ENCODE measurements at places on chromosomes 12 and 14.

- DNase-seq = no peak
These were observed 3.6 kb downstream of the SCAF11 start for GRCh38 chr12:45986641-45987339.

- no peak for DNase-seq
These were observed 6.1 kb downstream of the RSRC2 start for GRCh38 chr12:122520676-122521075.

- no peak for DNase-seq
These were observed 210.0 kb downstream of the PPM1H start for GRCh38 chr12:62724947-62725451.

GRCh38 chr14:68271913-68272391, 452.4 kb downstream of the RAD51B start:
- no peak for DNase-seq

DNA sequence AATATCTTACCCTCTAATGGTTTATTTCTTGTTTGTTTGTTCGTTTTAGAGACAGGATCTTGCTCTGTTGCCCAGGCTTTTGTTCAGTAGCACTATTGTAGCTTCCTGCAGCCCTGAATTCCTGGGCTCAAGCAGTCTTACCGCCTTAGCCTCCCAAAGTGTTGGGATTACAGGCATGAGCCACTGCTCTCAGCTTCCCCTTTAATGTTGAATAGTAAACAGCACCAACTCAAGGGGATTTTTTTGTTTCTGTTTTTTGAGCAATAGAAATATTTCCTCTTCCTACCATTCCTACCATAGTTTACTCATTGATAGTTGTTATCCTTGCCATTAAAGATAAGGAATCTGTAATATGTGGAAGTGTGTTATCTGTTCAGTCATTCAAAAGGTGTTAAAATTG, 10.7 kb downstream of the ARID4A start:
- no peak for DNase-seq

DNA sequence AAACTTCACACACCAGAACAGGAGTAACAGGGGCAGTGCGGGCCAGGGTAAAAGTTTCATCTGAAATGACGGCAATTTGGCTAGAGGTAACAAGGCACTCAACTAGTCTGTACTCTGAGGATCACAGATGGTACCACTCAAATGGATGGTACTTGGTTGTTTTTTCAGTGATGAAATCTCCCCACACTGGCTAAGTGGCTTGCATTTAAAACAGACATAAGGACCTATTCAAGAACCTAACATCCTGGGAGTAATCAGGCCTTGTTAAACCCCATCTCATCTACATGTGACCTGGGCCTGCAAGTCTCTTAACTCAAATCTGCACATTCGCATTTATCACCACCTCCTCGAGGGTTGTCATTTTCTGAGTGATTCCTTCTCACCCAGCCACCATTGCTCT, 90.8 kb downstream of the PRKAB1 start:
- no peak for DNase-seq

DNA sequence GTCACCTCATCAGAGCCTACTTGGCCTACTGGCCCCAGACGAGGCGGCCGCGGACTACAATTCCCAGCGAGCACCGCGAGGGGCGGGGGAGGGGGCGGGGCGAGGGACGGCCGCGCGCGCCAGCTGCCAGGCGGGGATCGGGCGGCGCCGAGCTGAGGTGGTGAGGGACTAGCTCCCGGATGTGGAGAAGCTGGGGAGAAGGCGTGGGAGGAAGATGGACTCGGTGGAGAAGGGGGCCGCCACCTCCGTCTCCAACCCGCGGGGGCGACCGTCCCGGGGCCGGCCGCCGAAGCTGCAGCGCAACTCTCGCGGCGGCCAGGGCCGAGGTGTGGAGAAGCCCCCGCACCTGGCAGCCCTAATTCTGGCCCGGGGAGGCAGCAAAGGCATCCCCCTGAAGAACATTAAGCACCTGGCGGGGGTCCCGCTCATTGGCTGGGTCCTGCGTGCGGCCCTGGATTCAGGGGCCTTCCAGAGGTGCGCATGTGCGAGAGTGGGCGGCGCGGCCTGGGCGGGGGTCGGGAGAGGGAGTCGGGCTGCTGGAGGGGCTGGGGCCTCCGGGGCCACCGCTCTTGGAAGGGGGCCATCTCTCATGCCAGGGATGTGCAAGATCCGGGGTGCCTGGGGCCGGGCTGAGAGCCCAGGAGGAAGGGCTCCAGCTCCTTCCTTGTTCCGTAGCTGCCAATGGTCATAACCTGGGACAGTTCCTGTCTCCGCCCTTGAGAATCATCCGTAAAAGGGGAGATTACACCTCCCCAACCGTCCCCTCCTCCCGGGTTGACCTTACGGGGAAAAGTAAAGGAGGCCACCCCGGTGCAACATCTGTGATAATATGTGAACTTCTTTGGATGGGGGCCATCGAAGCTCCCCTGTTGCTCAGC, at the start of gene CMAS:
Gene CMAS (plus strand): TSS at position 129 of the 878 bp plus-strand sequence. CDS start 86 bp downstream, at position 215.
- DNase-seq = peak; percentile 79

GRCh38 chr14:74569806-74570591, 42.0 kb downstream of the LTBP2 start:
- no peak for DNase-seq

DNA sequence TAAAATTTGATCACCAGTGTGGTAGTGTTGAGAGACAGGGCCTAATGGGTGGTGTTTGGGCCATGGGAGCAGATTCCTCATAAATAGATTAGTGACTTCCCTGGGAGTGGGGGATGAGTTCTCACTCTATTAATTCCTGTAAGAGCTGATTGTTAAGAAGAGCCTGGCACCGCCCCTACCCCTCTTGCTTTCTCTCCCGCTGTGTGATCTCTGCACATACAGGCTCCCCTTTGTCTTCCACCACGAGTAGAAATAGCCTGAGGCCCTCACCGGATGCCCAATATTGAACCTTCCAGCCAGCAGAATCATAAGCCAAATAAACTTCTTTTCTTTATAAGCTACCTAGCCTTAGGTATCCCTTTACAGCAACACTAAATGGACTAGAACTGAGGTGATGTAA, 31.9 kb upstream of the CAND1 start:
- DNase-seq = no peak

DNA sequence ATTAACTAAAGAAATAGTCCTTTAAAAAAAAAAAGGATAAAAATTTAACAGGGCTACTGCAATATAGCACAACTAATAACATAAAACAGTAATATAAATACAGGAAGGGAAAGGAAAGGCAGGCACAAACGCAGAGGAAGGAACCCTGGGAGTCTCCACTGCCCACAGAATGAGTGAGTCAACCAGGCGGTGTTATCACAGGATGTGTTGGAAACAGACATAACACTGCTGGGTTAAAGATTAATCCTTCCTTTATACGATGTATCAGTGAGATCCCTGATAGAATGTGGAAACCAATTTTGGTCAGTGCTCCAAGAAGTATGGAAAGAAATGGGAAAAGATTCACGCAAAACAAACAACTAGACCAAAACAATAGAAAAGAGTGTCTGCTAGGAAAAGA, 47.9 kb downstream of the FGD6 start:
- no peak for DNase-seq

GRCh38 chr14:33062881-33063280, 124.2 kb downstream of the NPAS3 start:
- DNase-seq = no peak

DNA sequence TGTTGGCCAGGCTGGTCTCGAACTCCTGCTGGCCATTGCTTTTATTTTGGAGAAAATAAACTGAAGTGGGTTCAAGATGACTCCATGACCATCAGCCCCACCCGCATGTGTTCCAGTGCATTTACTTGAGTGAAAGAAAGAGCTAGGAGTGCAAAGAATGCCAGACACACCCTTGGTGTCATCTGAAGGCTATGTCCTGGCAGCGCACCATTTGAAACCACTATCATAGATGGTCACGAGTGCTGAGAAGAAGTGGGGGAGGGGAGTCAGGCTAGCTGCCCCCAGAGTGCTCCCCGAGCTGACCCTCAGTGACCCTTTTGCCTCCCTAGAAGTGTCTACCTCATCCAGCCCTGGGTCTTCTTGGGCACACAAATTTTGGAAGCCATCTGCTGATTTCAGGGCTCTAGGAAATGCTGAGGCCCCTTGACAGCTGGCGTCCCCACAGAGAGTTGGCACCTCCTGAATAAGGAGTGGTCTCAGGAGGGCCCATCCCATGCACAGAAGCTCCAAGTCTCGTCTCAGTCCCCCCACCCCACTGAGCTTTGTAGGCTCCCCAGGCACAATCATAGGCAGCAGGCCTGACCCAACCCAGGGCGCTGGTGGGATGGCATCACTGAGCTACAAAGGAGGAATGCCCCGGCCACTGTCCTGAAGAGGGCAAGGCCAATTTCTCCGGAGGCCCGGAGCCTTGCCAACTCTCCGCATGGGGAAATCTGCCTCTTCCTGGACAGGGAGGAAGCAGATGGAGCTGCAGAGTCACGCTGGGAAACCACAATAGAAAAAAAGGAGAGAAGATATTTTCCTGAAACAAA, 28.0 kb downstream of the PXN start:
- no peak for DNase-seq

- DNase-seq = no peak
These were observed 71.6 kb downstream of the ZNF641 start for GRCh38 chr12:48279101-48279500.

- DNase-seq = no peak
These were observed 29.6 kb downstream of the CFAP251 start for GRCh38 chr12:121947981-121948380.

- no peak for DNase-seq
These were observed 19.1 kb upstream of the SYNE2 start for GRCh38 chr14:63833728-63834127.

DNA sequence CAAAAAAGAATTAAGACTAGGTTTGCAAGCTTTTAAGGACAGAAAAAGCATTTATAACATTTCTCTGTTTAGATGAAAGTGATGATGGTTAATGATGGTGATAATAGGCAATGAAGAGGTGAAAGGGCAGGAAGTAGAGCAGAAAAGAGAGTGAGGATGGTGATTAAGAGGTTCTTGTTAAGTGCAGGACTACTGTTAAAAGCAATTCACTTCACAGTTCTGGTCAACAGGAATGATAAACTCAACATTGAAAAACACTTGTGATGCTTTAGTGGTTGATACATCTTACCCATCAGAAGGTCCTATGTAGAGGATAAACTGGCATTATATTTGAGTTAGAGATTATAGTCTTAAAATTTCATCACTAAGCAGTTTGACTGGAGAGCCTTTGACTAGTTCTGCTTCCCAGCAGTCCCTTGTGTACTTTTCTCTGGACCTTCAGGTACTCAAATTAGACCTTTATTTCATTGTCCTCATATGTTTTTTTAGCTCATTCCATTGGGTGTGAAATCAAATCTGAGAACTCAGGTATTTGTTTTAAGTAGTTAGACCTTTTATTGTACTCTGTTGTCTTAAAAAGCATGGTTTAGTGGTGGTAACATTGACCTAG, 10.9 kb downstream of the RAP1B start:
- DNase-seq = no peak

GRCh38 chr14:75595226-75595625, 16.8 kb downstream of the FLVCR2 start:
- DNase-seq = no peak

- DNase-seq = peak; percentile 81
These were observed 886 bp upstream of the FUT8 start for GRCh38 chr14:65411656-65412031.

- no peak for DNase-seq
These were observed 15.4 kb upstream of the KRT5 start for GRCh38 chr12:52535574-52535973.

GRCh38 chr14:85934886-85935254, 404.9 kb downstream of the FLRT2 start:
- DNase-seq = peak; percentile 52

DNA sequence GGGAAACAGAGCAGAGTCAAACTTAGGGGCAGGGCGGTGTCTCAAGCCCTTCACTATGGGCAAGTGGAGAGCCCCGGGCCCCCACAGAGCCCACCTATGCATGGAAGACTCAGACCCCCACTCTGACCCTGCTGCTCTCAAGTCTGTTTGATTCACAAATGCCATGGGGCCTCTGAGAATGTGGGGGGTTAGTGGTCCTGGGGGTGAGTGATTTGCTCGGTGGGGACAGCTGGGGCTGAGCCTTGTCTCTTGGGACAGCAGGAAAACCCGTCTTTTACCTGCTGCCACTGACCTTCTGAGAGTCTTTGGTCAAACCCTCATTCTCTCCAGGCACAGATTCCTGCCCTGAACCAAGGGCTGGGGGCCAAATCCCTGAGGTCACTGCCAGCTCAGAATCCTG, 201.0 kb upstream of the RTL1 start:
- DNase-seq = no peak

- DNase-seq = no peak
These were observed 25.1 kb upstream of the BATF start for GRCh38 chr14:75497191-75497590.

- no peak for DNase-seq
These were observed 46.3 kb downstream of the CATSPERB start for GRCh38 chr14:91685600-91685999.

DNA sequence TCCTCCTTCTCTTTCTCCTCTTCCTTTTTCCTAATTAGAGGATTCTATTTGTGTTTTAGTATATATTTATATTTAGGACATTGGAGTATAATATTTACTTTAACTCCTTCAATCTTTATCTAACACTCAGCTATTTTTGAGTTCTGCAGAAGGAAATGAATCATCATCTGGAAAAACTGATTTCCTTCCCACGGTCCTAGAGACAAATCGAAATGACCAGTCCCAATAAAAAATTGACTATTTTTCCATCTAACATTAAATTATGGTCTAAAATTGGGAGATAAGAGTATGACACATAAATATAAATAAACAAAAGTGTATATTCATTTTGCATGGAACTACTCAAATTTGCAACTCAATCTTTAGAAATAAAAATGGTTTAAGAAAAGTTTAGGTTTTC, 167.4 kb downstream of the TMTC3 start:
- DNase-seq = no peak

DNA sequence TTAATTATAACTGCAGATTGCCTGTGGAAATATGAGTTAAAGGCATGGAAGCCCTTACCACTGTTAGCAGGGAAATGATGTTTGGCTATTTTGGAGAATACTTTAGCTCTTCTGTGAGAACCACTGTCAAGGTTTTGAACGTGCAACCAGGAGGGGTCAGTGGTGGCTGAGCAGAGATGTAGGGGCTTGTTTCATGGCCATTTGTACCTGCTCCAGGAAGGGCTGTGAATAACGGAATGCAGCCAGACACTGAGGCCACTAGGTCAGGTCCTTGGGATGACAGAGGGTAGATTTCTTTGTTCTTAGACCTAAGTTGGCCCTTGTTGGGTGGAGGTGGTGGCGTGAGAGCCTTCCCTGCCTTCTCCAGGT, 8.3 kb downstream of the TRAF3 start:
- DNase-seq = no peak

GRCh38 chr12:123384318-123384993, 524 bp downstream of the KMT5A start:
- DNase-seq = no peak

- no peak for DNase-seq
These were observed 35.1 kb downstream of the TRPV4 start for GRCh38 chr12:109797905-109798669.

DNA sequence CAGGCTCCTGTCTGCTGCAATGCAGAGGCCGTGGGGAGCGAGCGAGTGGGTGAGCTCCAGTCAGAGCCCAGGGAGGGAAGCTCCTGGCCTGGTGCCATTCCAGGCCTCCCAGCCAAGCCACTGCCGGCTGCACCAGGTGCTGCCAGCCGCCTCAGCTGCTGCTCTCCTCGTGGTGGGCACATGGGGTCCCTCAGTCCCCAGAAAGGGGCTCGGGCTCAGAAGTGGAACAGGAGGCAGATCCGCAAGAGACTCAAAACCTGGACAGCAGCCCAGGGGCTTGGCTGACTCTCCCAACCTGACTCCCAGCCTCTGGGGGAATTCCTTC, 2.4 kb downstream of the ABCB9 start:
- no peak for DNase-seq
